ENCODE measurements at places on chromosomes 12 and 14.

GRCh38 chr12:12019881-12020280 is 50.9 kb upstream of the BCL2L14 start:
- DNase-seq: no peak

DNA sequence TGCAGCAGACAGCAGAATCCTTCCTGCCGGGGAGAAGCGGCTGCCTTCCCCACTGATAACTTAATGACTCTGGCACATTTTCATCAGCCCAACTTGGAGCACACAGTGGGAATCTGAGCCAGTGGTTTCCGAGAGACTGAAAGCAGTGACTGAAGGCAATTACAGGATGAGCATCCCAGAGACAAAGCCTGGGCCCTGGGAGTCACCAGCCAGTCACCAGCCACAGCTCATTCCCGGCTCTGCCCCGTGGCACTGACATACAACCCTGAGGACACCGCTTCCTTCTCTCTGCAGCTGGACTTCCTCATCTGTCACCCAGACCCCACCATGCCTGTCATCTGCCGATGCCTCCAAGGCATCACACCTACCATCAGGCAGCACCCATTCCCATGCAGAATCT is 192.3 kb downstream of the DPF3 start:
- no peak for DNase-seq

DNA sequence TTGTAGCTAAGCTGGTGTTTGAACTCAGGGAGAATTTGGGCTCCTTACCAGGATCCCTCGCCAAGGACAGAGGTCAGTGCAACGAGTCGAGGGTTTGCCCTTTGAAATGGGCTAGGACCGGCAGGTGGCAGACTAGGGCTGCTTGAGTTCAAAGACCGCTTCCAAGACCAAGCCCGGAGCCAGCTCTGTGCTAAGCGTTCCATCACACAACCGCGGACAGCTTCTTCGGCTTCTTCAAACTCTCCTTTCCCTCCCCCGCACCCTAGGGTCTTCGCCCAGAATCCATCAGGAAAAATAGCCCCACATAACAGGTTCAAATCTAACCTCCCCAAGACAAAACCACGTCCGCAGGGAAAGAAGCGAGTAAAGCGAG is 705 bp upstream of the FLVCR2 start:
- peak; percentile 82 for DNase-seq

GRCh38 chr12:121955258-121956237 is 37.2 kb downstream of the CFAP251 start:
- DNase-seq: no peak

GRCh38 chr12:20132818-20133217 is 235.5 kb upstream of the PDE3A start:
- DNase-seq: no peak

DNA sequence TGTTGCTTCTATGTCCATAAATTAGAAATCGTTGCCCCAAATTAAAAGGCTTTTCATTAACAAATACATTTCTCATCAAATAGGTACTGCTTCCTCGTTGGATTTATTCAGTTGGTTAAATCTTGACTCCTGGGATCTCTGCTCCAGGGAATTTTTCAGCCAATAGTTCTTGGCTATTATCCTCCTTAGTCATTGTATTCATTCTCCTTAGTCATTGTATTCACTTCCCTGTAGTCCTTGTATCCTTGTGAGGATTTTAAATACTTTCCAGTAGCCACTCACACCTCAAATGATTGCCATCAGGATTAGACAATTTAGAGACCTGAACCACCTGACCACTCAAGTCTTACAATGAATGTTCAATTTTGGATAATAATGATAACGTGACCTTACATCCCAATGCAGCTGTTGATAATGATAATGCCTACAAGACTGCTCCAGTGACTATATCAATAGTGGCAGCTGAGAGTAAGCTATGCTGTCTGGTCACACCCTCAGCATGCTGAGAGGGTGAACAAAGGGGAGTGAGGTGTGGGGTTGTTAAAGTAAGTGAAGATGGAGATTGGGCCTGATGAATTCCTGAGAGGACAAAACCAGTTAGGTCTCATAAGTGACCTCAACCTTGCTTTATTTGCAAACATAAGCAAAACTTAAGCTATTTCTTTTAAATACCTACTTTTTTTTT is 193.7 kb upstream of the RTL1 start:
- no peak for DNase-seq

DNA sequence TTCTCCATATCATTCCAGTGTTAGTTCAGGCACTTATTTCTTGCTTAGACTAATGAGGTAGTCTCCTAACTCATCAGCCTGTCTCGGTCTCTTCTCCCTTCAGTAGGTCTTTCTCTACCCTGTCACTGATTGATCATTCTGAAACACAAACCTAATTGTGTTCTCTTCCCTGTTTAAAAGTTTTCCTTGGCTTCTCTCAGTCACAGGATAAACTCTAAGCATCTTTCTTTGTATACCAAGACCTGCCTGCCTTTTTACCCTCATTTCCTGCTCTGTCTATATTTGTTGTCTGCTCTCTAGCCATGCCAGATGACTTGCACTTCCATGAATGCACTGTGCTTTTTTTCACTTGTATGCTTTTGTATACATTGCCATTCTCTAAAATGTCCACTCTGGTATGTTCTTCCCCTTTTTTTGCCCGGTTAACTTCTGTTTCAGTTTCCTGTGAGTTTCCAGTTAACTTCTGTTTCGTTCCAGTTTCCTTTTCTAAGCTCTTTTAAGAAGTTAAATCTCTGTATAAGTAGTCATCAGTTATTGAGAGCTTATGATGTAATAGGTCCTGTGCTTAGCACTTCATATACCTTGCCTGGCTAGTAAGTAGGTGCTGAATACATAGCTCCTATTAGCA is 12.8 kb downstream of the DIP2B start:
- DNase-seq: no peak

DNA sequence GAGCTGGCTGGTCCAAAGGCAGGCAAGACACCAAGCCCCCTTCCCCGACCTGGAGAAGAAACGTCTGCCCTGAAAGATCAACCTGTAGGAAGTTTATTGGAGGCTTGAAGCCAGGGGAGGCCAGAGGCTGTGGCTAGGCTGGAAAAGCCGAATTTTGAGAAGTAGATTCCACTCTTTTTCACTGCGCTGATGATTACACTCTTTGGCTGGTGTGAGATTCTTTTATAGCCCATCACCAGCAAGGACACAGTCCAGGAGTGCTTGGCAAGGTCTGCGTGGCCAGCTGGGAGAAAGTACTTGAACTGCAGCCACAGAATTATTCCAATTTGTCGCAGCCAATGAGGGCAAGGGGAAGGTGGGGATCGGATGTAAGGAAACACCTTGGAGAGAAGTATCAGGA is 45.0 kb downstream of the SYNE3 start:
- DNase-seq: no peak

- DNase-seq: no peak
Measured at GRCh38 chr14:61438036-61438435, 116.7 kb downstream of the PRKCH start.

DNA sequence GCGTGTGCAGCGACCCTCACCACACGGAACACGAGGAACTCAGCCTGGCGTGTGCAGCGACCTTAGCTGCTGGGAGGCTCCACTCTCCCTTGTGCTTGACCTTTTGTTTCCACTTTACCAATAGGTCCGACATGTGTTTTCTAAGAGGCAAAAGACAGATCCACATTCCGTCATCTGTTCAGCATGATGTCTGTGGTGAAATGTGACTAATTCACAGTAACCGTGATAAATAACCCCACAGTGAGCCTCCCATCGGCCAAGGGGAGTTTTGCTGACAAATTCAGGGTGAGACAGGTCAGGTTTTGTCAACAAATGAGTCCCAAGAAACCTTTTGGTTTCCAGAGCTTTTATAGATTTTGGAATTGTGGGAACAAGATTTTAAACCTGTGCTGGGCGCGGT is 55.9 kb downstream of the MOK start:
- no peak for DNase-seq

DNA sequence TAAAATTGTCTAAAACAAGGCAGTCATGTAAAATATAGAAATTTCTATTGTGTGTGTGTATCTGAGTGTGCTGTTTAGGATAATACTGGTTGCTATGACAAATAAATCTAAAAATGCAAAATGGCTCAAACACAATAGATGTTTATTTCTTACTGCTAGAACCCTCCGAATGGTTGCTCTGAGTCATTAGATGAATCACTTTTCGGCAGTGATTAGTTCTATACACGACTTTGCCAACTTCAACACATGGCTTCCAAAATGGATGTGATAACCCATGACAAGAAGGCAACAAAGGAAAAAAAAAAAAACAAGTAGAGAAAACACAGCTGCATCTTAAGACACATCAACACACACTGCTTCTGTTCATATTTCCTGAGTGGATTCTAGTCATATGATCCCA is 729.2 kb downstream of the AACS start:
- peak; percentile 6 for DNase-seq

- DNase-seq: no peak
Measured at GRCh38 chr12:90174198-90174510, 465.5 kb upstream of the ATP2B1 start.

- DNase-seq: peak; percentile 7
Measured at GRCh38 chr14:88613552-88614010, 50.7 kb downstream of the ZC3H14 start.

- DNase-seq: no peak
Measured at GRCh38 chr12:97968641-97969197, 506.1 kb downstream of the RMST start.

- DNase-seq: no peak
Measured at GRCh38 chr12:118536306-118536906, 160.1 kb downstream of the SUDS3 start.

DNA sequence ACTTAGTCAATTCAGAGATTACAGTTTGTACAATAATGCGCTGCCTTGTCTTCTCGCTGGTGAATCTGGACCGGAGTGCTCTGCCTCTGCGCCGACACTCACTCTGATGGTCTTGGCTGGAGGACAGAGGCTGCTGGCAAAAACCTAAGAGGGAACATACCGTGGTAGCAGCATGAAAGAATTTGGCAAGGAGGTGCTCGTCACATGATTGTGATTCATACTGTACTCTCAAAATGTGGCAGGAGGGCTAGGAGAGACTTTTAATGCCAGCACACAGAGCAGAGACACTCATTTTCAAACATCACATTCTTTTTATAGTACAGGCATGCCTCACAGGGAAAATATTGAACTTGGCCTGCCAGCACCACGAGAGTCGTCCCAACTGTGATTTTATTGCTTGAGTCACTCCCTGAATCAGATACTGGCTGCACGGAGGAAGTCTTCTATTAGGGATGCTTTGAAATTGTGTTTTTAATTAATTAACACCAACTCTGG is 67.8 kb downstream of the HMGA2 start:
- DNase-seq: peak; percentile 100

DNA sequence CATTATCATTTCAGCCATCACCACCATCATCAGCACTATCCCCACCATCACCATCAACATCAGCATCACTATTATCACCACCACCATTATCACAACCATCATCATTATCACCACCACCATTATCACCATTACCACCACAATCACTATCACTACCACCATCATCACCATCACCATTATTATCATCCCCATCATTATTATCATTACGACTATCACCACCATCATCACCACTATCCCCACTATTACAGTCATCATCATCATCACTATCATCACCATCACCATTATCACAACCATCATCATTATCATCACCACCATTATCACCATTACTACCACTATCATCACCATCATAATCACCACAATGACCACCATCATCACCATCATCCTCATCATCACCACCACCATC is 50.4 kb upstream of the CMKLR1 start:
- DNase-seq: no peak

DNA sequence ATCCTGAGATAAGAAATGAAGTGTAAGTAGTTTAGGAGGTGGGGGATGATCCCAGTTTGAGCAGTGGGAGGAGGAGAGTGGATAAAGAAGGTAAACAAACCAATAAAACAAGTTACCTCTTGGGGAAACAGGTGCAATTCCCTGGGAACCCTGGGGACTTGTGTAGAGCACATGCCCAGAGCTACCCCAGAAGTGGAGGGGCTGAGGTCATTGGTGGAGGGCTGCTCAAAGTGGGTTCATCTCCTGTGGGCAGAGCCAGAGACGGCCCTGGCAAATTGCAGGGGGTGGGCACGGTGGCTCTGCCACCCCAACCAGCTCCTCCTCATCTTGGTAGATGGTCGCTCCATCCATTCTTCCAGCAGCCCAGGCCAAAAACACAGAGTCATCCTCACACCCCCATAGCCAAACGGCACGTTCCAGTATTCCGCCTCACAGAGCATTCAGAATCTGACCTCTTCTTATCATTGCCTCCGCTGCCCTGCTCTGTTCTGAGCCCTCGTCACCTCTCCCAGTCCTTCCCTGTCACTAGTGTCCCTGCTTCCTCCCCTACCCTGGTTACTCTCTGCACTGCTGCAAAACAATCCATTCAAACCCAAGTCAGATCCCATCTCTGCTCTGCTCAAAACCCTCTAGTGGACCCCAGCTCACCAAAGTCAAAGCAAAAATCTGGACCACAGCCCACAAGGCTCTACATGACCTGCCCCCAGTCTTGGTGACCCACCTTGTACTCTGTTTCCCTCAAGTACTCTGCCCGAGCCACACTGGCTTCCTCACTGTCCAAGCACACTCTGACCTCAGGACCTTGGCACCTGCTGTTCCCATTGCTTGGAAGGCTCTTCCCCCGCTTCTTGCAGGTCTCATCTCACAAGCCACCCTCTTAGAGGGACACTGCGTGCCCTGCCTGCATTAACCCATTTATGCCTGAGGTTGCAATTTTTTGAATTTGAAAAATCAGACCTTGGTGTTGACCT is 5.5 kb downstream of the CYP46A1 start:
- no peak for DNase-seq

- DNase-seq: no peak
Measured at GRCh38 chr14:64278458-64278857, 15.7 kb downstream of the ESR2 start.
